H54 (cell line): ENCODE measurements at places on chromosomes 3 and 15.

- DNase-seq: no peak
These were observed 144.6 kb downstream of the DUT start for GRCh38 chr15:48475600-48476395.

- peak; percentile 23 for DNase-seq
These were observed 34.8 kb upstream of the RASA2 start for GRCh38 chr3:141452045-141452444.

DNA sequence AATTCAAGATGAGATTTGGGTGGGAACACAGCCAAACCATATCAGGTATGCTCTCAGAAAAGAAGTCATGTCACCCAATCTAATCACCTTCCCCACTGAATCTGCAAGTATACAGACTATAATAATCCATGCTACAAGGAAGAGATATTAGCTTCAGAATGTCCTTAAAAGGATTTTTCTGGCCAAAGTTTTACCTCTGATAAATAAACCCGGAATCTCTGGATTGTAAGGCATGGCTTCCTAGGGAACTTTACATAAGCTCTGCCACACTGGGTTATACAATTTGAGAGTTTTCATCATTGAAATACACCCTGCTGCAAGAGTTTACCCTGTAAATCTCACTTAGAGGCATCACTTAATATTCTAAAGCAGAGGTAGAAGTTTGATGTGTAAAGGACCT is 330.5 kb upstream of the KCNMB2 start:
- DNase-seq: no peak

GRCh38 chr3:148642214-148642613 is 55.5 kb upstream of the AGTR1 start:
- DNase-seq: no peak

DNA sequence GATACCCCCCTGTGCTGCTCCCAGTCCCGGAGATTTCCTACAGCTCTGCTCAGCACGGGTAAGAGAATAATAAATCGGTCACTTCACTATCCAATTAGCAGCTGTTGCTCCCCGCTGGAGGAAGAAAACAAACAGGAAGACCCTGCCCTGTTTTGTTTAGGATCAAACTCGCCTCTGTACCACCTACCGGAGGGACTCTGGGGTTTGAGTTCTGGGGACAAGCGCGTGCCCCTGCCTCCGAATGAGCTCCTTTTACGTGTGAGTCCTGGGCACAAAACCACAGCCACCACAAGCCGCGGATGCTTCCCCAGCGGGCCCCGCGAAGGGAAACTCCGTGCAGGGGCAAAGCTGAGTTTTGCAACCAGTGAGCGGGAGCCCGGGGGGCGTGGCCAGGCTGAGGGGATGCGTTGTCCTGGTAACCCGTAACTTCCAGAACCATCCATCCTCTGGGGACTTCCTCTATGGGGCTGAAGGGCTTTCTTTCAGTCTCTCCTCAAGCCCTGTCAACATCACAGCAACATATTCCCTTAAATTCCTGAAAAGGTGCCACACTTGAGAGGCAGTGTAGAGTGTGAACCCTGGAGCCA is 315.7 kb upstream of the PROK2 start:
- peak; percentile 31 for DNase-seq

DNA sequence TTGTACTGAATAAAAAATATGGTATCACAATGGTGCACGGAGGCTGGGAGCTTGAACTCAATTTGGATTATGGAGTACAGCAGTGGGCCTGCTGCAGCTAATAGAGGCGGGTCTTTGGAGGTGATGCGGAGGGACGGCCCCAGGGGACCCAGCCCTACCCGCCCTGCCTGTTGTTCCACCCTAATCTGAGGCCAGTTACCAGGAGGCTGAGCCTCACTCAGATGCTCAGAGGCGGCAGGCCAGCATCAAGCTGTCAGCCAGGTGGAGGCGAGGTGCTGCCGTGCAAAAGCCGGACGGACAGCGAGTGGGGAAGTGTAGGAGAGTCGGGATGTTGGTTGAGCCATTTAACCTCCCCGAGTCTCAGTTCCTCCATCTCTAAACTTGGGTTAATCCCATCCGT is 218.5 kb upstream of the RGMA start:
- no peak for DNase-seq

- DNase-seq: no peak
These were observed 97.7 kb downstream of the ROBO2 start for GRCh38 chr3:77137559-77137958.

DNA sequence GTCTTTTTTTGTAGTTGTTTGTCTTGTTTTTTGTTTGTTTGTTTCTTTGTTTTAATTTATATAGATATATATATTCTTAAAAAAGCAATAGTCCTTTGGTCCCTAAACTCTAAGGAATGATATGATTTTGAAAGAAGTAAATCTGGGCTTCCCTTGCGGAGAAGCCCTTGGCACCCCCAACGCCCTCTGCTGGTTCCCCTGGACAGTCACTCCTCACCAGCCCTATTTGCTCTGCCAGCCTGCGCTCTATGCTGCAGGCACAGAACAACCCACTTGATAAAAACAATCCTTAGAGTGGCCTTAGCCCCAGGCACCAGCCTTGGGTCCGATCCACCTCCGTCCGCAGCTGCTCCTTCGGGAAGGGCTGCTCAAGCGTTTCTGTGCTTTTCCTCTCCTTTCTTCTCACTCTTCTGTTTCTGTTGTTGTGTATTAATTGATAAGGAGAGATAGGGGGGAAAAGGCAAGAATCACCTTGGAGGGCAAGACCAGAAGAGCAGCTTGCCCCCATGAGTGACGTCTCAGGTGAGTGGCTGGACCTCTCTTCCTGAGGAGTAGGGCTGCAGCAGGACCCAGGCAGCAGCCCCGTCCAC is 13.7 kb upstream of the PARP6 start:
- DNase-seq: peak; percentile 32

GRCh38 chr15:36358523-36358922 is 220.9 kb upstream of the CDIN1 start:
- no peak for DNase-seq

DNA sequence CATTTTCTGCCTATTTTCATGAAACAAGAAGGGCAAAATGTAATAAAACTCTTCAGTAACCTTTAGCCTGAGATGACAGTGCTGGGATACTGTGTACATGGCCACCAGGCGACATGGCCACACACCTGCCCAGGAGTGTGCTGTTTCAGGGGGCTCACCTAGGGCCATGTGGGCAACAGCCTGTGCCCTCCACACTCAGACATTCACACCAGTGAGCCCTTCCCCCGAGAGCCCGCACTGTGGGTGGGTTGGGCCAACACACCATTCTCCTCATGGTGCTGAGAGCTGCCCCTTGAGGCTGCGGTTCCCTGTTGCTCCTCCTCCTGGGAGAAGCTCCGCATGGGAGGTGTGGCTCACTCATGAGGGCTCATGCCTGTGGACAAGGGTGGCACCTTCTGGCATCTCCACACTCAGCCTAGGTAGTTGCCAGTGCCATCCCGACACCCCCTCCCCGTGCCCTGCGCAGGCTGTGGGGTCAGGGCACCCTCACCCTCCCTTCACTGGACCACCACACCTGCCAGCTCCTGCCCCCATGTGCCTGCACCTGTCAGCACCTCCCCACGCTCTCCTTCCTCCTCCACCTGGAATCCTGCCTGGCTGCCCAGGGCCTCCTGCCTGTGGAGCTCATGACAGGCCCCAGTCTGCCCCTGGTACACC is 19.7 kb downstream of the OCA2 start:
- DNase-seq: no peak
